Kidney (tissue), 22 donors: ENCODE measurements at places on chromosomes 6 and 20. TPM values are rescaled to one million over a fixed set of nuclear protein-coding genes. Genes with fewer than 3 reads are reported as not detected.
A peak's percentile ranks its signal among the peaks of the same experiment; 100 is the strongest.

DNA sequence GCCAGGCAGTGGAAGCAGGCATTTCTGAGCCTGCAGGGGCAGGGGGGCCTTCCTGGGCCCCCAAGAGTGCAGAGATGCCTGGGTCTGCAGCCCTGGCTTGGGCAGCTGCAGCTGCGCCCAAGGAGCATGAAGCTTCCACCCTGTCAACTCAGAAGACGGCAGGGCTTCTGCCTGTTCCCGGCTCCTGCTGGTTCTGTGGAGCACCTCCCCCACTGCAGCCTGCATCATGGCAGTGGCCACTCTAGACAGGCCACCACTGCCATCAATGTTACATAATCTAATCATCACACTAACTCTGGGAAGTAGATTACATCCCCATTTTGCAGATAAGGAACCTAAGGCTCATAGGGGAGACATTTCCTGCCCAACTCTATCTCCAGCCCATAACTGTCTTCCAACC is 21.1 kb upstream of the TOP1 start:
- H3K27me3 ChIP-seq = no peaks in the 10 kb centered on the region
- no peak overlapping the region for H3K27ac ChIP-seq
- no peak for DNase-seq
- peaks cover 15% of the 10 kb centered on the region for H3K4me1 ChIP-seq

- no peak overlapping the region for H3K27ac ChIP-seq
- no peaks in the 10 kb centered on the region for H3K36me3 ChIP-seq
- H3K4me3 ChIP-seq = no peak overlapping the region
- no peaks in the 10 kb centered on the region for H3K4me1 ChIP-seq
Observed at GRCh38 chr6:118660218-118660569, 8.8 kb upstream of the CEP85L start.

GRCh38 chr6:108706649-108707048 is 141.6 kb upstream of the ARMC2 start:
- H3K27me3 ChIP-seq = no peaks in the 10 kb centered on the region
- H3K4me1 ChIP-seq = peaks cover 22% of the 10 kb centered on the region
- no peak overlapping the region for H3K4me3 ChIP-seq
- no peak overlapping the region for H3K27ac ChIP-seq
- no peak for DNase-seq
- no peaks in the 10 kb centered on the region for H3K36me3 ChIP-seq

DNA sequence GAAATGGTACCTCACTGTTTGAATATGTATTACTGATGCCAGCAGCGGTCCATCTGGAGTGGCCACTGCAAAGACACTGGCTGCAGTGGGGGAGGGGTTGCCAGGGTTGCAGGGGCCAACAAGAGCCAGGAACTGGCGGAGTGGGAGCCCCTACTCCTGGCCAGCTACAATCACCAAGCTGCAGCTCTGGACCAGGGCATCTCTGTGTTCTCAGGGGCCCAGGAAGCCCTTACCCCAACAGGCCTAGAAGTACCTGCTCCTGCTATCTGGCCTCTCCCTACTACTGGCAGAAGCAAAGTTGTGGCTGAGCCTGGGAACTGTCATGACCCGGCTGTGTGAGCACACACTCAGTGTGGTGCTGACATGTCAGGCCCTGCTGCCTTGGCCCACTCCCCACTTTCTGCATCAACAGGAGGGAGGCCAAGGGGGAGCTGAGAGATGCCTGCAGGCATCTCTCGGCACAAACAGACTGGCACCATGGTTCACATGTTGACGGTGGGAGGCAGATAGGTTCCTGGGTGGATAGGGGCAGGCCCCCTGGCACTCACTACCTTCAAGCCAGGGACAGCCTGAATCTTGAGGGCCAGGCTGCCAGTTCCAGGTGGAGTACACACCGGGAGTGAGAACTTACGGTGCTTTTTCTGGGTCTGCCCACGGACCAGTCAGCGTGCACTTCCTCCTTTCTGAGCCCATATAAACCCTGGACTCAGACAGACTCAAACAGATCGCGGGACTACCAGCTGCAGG is 1188.0 kb downstream of the GRIK2 start:
- no peak overlapping the region for H3K27ac ChIP-seq
- no peaks in the 10 kb centered on the region for H3K4me1 ChIP-seq
- DNase-seq = no peak
- H3K27me3 ChIP-seq = no peaks in the 10 kb centered on the region

- peak; percentile 67 for DNase-seq
- H3K4me1 ChIP-seq = no peaks in the 10 kb centered on the region
- no peak overlapping the region for H3K4me3 ChIP-seq
- H3K27ac ChIP-seq = no peak overlapping the region
Observed at GRCh38 chr6:150894935-150895552, 29.5 kb downstream of the MTHFD1L start.

GRCh38 chr6:167098825-167099225 is 24.1 kb upstream of the CCR6 start:
- no peak for DNase-seq
- H3K27me3 ChIP-seq = no peaks in the 10 kb centered on the region
- no peaks in the 10 kb centered on the region for H3K36me3 ChIP-seq
- no peak overlapping the region for H3K4me3 ChIP-seq
- H3K27ac ChIP-seq = no peak overlapping the region

- H3K27me3 ChIP-seq = no peaks in the 10 kb centered on the region
- H3K36me3 ChIP-seq = no peaks in the 10 kb centered on the region
- no peak overlapping the region for H3K4me3 ChIP-seq
- no peak for DNase-seq
- H3K4me1 ChIP-seq = no peaks in the 10 kb centered on the region
- H3K27ac ChIP-seq = no peak overlapping the region
Observed at GRCh38 chr6:146981981-146982380, 222.2 kb upstream of the STXBP5 start.

DNA sequence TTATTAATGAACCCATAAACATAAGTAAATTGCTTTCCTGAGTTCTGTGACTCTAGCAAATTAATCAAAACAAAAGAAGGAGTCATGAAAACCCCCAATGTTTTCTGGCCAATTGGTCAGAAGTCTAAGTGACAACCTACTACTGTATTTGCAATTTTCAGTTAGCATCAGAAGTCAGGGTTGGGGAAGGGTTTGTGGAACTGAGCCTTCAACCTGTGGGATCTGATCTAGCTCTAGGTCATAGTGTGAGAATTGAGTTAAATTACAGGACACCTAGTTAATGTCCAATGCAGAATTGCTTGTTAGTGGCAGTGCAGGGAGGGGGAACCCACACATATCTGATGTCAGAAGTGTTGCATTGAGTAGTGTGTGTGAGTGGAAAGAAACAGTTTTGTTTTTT is 142.4 kb downstream of the ISM1 start:
- H3K27ac ChIP-seq = no peak overlapping the region
- no peaks in the 10 kb centered on the region for H3K27me3 ChIP-seq
- no peak overlapping the region for H3K4me3 ChIP-seq

The LAMP5 gene
- polyA plus RNA-seq = 3.2 TPM
